ENCODE measurements at places on chromosomes 7 and 10.

DNA sequence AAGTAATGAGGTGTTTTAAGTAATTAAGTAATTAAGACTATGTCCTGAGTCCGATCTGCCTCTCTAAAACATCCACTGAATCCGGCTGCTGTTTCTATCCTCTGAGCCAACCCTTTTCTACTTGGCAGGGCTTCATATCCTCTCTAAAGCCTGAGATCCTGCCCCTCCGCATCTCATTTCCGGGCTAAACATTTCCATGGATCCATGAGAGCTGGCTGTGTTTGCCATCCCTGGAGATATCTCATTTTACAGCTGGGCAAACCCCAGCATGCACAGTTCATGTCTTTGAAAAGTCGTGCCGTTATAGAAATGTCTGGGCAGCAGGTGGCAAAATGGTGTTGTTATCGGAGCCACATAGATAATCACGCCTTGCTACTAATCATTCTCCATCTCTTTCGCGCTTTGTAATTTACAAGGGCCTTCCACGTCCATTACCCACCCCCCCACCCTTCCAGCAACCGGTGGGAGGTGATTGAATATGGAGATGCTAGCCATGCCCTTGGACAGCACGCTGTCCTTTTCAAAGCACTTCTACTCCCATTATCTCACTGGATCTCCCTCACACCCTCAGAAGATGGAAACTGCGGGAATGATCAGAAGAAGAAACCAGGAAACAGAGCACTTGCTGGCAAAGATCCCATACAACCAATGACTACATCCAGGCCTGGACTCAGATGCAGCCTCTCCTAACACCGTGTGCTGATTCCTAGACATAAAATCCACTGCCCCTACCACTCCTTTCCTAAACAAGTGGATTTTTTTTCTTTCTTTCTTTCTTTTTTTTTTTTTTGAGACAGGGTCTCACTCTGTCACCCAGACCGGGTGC lies 1189.2 kb downstream of the TYW1 start:
- DNase-seq: peak; percentile 79

DNA sequence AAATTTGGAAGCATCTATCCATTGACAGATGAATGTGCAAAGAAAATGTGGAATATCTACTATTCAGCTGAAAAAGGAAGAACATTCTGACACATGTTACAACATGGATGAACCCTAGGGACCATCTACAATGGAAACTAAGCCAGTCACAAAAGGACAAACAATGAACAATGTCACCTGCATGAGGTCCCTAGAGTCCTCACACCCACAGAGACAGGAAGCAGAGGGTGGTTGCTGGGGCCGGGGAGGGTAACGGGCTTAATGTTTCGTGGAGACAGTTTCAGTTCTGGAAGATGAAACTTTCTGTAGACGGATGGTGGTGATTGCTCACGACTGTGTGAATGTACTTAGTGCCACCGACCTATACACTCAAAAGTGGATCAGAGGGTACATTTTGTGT lies 282.9 kb downstream of the ADARB2 start:
- no peak for DNase-seq

GRCh38 chr7:57403601-57404342 lies 46.2 kb upstream of the ZNF716 start:
- DNase-seq: no peak

- no peak for DNase-seq
Observed at GRCh38 chr10:6211341-6211670, 8.6 kb downstream of the PFKFB3 start.

DNA sequence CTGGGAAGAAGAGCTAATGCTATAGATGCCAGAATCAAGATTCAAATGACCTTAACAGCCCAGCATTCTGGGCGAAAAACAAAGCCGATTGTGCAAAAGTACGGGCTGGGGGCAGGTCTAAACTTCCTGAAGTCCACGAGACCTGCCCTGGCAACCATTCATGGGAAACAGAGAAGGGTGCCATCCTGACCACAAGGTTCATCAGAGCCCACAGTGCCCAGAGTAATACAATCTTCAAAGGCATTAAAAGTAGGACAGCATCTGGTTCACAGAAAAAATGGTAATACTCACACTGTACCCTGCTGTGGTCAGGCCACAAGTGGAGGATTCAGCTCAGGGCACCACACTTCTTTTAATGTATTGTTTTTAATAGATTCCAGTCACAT lies 36.1 kb downstream of the SORBS1 start:
- DNase-seq: no peak

- DNase-seq: no peak
Observed at GRCh38 chr10:26525586-26525985, 87.4 kb downstream of the APBB1IP start.
